Hematopoietic multipotent progenitor cell (in vitro differentiated cells): ENCODE measurements at places on chromosomes 7 and 10.

GRCh38 chr10:124160943-124161582 lies 67.7 kb upstream of the CHST15 start:
- DNase-seq: no peak

GRCh38 chr7:3307435-3307834 lies 6.4 kb downstream of the SDK1 start:
- DNase-seq: no peak

- DNase-seq: no peak
Observed at GRCh38 chr7:30176463-30177109, 41.8 kb downstream of the MTURN start.

GRCh38 chr7:192701-193480 lies 520 bp downstream of the FAM20C start:
- DNase-seq: no peak
